Muscle of leg (tissue), 16 donors: ENCODE measurements at places on chromosomes 16 and 17.
A peak's percentile ranks its signal among the peaks of the same experiment; 100 is the strongest.

DNA sequence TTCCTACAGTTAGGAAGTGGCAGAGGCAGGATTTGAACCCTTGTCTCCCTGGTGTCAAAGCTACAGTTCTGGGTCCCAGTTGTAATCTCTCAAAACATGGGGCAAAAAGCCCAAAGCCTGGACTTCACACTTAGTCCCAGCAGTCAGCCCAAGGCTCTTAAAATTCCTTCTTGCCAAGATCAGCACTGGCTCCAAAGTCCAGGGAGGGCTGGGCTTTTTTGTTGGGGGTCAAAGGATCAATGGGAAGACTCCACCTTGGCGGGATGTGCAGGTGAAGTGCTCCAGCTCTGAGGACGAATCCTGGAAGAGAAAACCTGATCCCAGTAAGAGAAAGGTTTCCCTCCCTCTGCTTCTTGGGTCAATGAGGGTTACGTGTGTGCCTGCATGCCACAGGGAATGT is 195.5 kb downstream of the HAPSTR1 start:
- H3K27me3 ChIP-seq = no peaks in the 10 kb centered on the region
- no peak overlapping the region for H3K4me3 ChIP-seq
- no peak overlapping the region for H3K27ac ChIP-seq
- DNase-seq = no peak
- no peaks in the 10 kb centered on the region for H3K4me1 ChIP-seq

- no peak for DNase-seq
- no peak overlapping the region for H3K4me3 ChIP-seq
- no peaks in the 10 kb centered on the region for H3K27me3 ChIP-seq
- H3K36me3 ChIP-seq = no peaks in the 10 kb centered on the region
- H3K4me1 ChIP-seq = peaks cover 13% of the 10 kb centered on the region
- H3K27ac ChIP-seq = no peak overlapping the region
These were observed 121.9 kb upstream of the TNRC6C start for GRCh38 chr17:77836557-77837041.

DNA sequence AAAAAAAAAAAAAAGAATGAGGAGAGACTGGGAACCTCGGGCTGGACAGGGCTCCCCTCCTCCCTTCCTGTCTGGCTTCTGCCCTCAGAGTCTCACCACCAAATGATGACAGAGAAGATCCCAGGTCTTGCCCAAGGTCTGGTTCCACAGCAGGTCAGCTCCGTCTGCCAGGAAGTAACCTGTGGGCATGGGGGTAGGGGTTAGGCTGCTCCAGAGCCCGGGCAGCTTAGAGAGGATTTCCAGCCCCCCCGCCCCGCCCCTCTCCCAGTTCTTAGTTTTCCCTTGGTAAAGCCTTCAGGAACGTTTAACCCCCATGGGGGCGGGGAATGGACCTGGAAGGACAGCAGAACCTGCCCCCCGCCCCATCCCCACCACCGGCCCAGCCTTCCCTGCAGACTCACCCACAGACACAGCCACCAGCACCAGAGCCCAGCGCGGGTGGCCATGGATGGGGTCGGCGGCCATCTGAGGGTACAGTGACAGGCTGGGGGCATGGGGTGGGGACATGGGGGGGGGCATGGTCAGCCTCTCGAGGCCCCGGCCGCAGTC is 700 bp downstream of the TLCD2 start:
- no peak for DNase-seq
- peaks cover 39% of the 10 kb centered on the region for H3K4me1 ChIP-seq
- no peak overlapping the region for H3K27ac ChIP-seq
- H3K4me3 ChIP-seq = peak overlapping the region; percentile 50

DNA sequence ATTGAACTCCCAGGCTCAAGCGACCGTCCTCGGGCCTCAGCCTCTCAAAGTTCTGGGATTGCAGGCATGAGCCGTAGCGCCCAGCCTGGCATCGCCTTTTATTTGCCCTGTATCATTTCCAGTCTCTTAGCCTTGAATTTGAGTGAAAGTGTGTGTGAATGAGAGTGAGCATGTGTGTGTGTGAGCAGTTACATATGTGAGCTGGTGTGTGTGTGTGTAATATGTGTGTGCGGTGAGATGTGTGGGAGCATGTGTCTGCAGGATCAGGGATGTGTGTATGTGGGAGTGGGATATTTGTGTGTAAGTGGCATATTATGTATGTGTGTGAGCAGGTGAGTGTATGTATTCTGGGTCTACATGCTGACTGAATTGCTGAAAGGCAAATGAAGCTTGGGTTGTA is 5.5 kb downstream of the RAB11FIP3 start:
- H3K27me3 ChIP-seq = peaks cover 2% of the 10 kb centered on the region
- H3K36me3 ChIP-seq = peaks cover 4% of the 10 kb centered on the region
- no peak overlapping the region for H3K4me3 ChIP-seq
- DNase-seq = no peak
- no peak overlapping the region for H3K27ac ChIP-seq

DNA sequence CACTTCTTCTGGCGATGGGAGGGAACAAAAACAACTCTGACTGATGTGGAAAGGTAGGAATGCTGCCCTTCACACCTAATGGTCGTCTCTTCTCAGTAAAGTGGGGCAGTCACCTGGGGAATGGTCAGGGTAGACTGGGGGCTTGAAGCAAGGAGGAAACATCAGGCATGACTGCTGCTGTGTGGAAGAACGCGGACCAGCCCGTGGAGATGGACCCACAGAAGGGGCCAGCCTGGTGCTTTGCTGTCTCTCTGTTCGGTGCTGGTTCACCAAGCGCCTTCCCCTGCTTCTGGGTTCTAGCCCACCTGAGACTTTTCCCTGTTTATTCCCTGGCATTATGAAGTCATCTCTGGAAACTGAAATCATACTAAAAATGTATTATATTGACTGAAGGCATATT is 96.2 kb upstream of the DNAH17 start:
- H3K27ac ChIP-seq = peak overlapping the region; percentile 31
- no peak for DNase-seq
- no peaks in the 10 kb centered on the region for H3K27me3 ChIP-seq
- H3K36me3 ChIP-seq = peaks cover 46% of the 10 kb centered on the region
- no peak overlapping the region for H3K4me3 ChIP-seq

DNA sequence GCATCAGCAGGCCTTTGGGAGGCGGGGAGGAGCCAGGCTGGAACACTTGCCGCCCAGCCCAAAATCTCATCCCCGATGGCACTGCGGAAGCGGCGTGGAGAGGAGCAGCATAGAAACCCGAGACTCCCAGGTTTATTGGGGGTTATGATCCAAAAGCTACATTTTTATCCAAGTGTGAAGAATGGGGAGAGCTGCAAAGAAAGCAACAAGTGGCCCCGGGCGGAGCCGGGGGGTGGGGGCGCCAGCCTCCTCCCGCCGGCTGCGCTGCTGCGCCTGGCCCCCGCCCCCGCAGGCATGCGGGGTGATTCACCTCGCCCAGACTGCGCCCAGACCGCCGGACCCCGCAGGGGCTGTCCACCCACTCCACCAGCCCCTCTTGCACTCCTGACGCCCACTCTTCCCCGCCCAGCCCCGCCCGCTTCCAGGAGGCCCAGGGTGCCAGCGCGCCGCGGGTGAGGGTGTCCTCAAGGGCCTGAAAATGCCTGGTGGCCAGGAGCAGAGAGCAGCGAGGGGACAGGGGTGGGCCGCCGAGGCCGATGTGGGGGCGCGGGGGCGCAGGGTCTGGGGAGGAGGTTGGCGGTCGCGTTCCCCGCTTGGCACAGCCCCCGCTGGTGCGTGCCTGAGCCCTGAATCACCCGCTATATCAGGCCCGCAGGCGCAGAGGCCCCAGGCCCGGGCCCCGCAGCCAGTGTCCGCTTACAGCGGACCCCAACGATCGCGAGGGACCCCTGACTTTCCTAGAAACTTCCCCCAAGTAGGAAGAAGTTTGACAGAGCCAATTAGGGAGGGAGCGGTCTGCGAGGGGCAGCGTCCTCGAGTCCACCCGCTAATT is 1.3 kb downstream of the CAVIN1 start:
- H3K27ac ChIP-seq = peak overlapping the region; percentile 99
- peaks cover 47% of the 10 kb centered on the region for H3K4me1 ChIP-seq
- peak; percentile 65 for DNase-seq
- peak overlapping the region; percentile 100 for H3K4me3 ChIP-seq
- peaks cover 24% of the 10 kb centered on the region for H3K36me3 ChIP-seq

GRCh38 chr16:57041182-57042156 is 50.9 kb upstream of the CPNE2 start:
- peaks cover 19% of the 10 kb centered on the region for H3K4me1 ChIP-seq
- peaks cover 39% of the 10 kb centered on the region for H3K36me3 ChIP-seq
- H3K27ac ChIP-seq = no peak overlapping the region
- no peaks in the 10 kb centered on the region for H3K27me3 ChIP-seq

DNA sequence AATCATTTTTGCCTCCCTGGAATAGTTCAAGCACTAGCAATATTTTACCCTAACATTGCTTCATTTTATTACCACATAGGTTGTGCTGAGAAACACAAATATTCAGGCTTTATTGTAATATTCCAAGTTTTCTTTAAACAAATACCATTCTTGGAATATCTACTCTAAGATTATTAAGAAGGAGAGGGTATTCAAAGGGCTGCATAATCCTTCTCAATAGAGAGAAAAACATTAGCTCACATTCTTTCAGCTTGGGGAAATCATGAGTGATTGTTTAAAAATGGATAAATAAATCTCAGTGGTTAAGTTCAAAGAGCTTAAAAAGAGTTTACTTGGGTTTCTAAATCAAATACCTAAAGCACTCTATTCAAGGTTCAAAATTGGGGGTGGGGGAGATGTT is 111.9 kb upstream of the CORO6 start:
- no peaks in the 10 kb centered on the region for H3K27me3 ChIP-seq
- no peak overlapping the region for H3K27ac ChIP-seq
- H3K4me3 ChIP-seq = no peak overlapping the region
- DNase-seq = no peak
- H3K36me3 ChIP-seq = peaks cover 4% of the 10 kb centered on the region

DNA sequence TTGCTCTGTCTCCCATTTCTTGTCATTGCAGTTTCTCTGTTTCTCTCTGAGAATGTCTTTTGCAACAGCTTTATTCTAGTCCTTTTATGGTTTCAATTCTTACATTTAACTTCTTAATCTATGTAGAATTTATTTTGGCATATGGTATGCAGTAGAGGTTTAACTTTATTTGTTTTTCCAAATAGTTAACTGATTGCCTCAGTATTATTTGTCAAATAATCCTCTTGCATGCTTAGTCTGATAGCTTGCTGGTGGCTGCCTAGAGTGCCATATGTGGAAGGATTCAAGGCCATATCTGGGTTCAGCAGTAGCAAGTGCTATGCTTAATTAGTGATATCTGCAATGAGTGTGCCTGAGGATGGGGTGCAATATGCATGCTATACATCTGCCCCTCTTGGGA is 6.9 kb downstream of the SNTB2 start:
- H3K4me3 ChIP-seq = no peak overlapping the region
- peaks cover 10% of the 10 kb centered on the region for H3K4me1 ChIP-seq
- DNase-seq = no peak
- H3K36me3 ChIP-seq = no peaks in the 10 kb centered on the region
- no peaks in the 10 kb centered on the region for H3K27me3 ChIP-seq

DNA sequence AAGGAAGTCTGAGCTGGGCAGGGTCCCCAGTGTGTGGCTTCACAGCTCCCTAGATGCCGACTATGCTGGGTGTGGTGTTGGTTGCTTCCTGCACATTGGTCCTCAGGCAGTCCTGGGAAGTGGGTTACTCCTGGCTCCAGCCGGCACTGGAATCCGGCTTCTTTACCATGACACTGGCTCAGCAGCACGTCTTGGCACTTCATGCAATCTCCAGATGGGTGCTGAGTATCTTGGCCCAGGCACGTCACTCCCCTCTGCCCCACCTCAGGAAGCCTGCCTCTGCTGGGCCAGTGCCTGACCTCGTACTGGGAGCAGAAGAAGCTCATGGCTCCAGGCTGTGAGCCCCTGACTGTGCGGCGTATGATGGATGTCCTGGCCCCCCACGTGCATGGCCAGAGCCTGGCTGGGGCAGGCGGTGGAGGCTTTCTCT is 24.5 kb downstream of the FCSK start:
- H3K36me3 ChIP-seq = peaks cover 73% of the 10 kb centered on the region
- DNase-seq = no peak
- no peak overlapping the region for H3K4me3 ChIP-seq
- H3K27ac ChIP-seq = no peak overlapping the region

- no peaks in the 10 kb centered on the region for H3K36me3 ChIP-seq
- no peak for DNase-seq
- peaks cover 38% of the 10 kb centered on the region for H3K4me1 ChIP-seq
- no peak overlapping the region for H3K4me3 ChIP-seq
These were observed 45.6 kb upstream of the WSCD1 start for GRCh38 chr17:6024576-6024975.
